Spinal cord (tissue), 10 donors: ENCODE measurements at places on chromosomes 2 and 18. TPM values are rescaled to one million over a fixed set of nuclear protein-coding genes. Genes with fewer than 3 reads are reported as not detected.

GRCh38 chr2:15273452-15273851, 287.7 kb downstream of the NBAS start:
- no peak overlapping the region for H3K27ac ChIP-seq
- no peak overlapping the region for H3K4me3 ChIP-seq
- H3K4me1 ChIP-seq, result no peaks in the 10 kb centered on the region
- no peaks in the 10 kb centered on the region for H3K27me3 ChIP-seq
- no peak for DNase-seq
- peaks cover 3% of the 10 kb centered on the region for H3K36me3 ChIP-seq

GRCh38 chr2:23585273-23586170, 200.5 kb downstream of the KLHL29 start:
- DNase-seq, result no peak
- no peaks in the 10 kb centered on the region for H3K27me3 ChIP-seq
- H3K27ac ChIP-seq, result no peak overlapping the region
- no peaks in the 10 kb centered on the region for H3K36me3 ChIP-seq
- no peak overlapping the region for H3K4me3 ChIP-seq
- peaks cover 61% of the 10 kb centered on the region for H3K4me1 ChIP-seq

TSPYL6 gene
- total RNA-seq, result 0.17 TPM

- H3K36me3 ChIP-seq, result no peaks in the 10 kb centered on the region
- no peak overlapping the region for H3K27ac ChIP-seq
- H3K4me1 ChIP-seq, result peaks cover 6% of the 10 kb centered on the region
- DNase-seq, result no peak
- no peak overlapping the region for H3K4me3 ChIP-seq
Observed at GRCh38 chr2:113906647-113907046, 16.8 kb downstream of the ACTR3 start.

RHBDD1 gene
- 81.3 TPM for total RNA-seq

DNA sequence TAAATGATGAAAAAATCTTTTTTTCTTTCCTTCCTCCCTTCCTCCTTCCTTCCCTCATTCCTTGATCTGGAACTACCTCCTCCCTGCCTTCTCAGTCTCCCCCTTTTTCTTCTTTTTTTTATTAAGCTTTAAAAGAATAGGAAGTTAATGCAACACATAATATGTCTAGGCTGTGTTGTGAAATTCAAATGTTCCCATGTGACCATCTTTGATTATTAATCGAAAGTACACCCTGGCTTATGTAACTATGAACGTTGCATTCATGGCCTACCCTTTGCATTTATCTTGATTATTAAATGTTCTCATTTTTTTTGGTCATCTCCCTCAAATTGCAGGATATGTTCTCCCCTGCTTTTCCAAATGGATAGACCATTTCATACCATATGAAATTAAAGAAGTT, 376.0 kb downstream of the DSEL start:
- H3K4me1 ChIP-seq, result no peaks in the 10 kb centered on the region
- H3K27ac ChIP-seq, result no peak overlapping the region
- no peaks in the 10 kb centered on the region for H3K27me3 ChIP-seq
- no peaks in the 10 kb centered on the region for H3K36me3 ChIP-seq

C2orf66 gene
- 0.28 TPM for total RNA-seq

HOXD8 gene
- total RNA-seq, result 10.5 TPM

GRCh38 chr2:41847744-41848441, 199.9 kb upstream of the PKDCC start:
- DNase-seq, result no peak
- no peak overlapping the region for H3K4me3 ChIP-seq
- no peaks in the 10 kb centered on the region for H3K4me1 ChIP-seq
- no peak overlapping the region for H3K27ac ChIP-seq
- peaks cover 17% of the 10 kb centered on the region for H3K27me3 ChIP-seq

DNA sequence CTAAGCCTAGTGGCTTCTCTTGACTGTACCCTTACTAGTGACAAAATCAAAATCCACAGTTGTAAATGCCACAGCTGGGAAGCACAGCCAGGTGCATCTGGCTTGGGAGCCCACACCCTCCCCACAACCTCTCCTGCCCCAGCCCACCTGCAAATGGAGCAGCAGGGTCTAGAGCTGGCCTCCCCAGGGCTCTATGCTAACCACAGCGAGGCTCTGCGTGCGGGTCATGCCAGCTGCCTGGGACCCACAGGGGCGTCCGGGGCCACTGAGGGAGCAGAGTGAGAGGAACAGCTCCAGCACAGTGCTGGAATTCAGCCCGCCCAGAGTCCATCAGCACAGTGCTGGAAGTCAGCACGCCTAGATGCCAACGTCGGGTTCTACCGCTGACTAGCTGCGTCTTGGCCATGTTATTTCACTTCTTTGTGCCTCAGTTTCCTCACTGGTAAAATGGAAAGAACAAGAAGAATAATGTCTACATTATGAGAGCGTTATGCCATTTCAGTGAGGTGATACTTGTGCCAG, 109.1 kb upstream of the ID2 start:
- H3K4me1 ChIP-seq, result peaks cover 65% of the 10 kb centered on the region
- DNase-seq, result no peak
- no peak overlapping the region for H3K27ac ChIP-seq
- H3K27me3 ChIP-seq, result no peaks in the 10 kb centered on the region
- H3K4me3 ChIP-seq, result no peak overlapping the region

DNA sequence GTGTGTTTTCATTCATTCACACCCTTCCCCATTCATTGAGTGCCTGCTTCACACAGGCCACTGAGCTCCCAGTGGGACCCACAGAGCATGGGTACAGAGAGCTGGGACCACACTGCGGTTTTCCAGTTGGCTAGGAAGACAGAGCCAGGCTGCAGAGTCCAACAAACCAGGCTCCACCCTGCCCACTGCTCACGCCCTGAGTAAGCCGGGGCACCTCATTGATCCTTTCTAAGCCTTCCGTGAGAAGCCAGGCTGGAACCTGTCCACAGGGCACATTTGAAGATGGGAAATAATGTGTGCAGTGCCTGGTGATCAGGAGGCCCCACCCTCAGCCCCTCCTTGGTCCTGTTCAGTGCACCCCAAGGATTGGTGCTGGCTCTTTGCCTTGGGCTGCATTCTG, 13.5 kb downstream of the KCNIP3 start:
- DNase-seq, result no peak
- H3K4me1 ChIP-seq, result peaks cover 83% of the 10 kb centered on the region
- H3K27ac ChIP-seq, result no peak overlapping the region
- peaks cover 13% of the 10 kb centered on the region for H3K36me3 ChIP-seq
- no peak overlapping the region for H3K4me3 ChIP-seq
- no peaks in the 10 kb centered on the region for H3K27me3 ChIP-seq

DNA sequence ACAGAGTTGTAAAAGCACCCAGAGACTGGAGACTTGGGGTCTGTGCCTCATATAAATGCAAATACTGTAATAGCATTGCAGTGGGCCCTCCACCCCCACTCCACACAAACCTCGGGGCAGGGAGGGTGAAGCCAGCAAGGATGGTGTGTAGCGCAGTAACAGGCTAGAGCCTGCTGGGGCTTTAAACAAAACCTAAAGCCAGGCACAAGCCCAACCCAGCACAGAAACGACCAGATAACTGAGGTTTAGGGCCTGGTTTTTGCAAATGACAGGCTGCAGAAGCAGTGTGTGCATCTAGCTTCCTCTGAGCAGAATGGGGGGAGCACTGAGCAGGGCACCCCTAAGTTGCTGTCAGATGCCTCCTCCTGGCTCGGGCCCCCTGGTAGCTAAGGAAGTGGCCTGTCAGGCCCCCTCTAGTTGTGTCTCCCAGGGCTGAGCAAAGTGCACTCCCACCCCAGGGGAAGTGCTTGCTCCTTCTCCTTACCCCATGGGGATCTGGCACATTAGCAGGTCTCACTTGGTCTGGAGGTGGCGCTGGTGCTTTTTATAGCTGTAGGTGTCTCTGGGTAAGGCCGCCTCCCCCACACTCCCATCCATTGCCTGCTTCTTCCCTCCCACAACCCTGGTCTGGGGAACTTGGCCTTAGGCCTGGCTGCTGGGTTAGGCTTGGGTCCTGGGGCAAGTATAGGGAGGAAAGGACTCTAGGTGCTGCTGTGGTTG, 135.1 kb downstream of the CELF4 start:
- DNase-seq, result no peak
- H3K36me3 ChIP-seq, result no peaks in the 10 kb centered on the region
- H3K27me3 ChIP-seq, result no peaks in the 10 kb centered on the region
- no peak overlapping the region for H3K27ac ChIP-seq
- no peak overlapping the region for H3K4me3 ChIP-seq
- peaks cover 10% of the 10 kb centered on the region for H3K4me1 ChIP-seq

DNA sequence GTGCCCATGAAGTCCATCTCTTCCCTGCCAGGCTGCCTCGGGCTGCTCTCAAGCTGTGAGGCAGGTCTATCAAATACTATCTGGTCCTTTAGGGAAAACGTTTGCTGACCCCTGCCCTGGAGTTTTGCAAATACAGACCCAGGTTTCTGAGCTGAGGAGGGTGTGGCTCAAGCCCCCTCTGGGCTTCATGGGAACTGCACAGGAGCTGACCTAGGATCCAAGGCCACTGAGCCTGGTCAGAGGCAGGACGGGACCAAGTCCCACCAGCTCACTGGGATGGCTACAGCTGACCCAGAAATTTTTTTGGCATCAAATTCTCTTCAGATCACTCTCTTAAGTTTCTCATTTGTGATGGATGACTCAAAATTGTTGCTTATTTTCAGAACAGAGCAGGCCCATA, 14.1 kb downstream of the ZNF516 start:
- peaks cover 19% of the 10 kb centered on the region for H3K4me1 ChIP-seq
- no peaks in the 10 kb centered on the region for H3K27me3 ChIP-seq
- H3K4me3 ChIP-seq, result no peak overlapping the region

DNA sequence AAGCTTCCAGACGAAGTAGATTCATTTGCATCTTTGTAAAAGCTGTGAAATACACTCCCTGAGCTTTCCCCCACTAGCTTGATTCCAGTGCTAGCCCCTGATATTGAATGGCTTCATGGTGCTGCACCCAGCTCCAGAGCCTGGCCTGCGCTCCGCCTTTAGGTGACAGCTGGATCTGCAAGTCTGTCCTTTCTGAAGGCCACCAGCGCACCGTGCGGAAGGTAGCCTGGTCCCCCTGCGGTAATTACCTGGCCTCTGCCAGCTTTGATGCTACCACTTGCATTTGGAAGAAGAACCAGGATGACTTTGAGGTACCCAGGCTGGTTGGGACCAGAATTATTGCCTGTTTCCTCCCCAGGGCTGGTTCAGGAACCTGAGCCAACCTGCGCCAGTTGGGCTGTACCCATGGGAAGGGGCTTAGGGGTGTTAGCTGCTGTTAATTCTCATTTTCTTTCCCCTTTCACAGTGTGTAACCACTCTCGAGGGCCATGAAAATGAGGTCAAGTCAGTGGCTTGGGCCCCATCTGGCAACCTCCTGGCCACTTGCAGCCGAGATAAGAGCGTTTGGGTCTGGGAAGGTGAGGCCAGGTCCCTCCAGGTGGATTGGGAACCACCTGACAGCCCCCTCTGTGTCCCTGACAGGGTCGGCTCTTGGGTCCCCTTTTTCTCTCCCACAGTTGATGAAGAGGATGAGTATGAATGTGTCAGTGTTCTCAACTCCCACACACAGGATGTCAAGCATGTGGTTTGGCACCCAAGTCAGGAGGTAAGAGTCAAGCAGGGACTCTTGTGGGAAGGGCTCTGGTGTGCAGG, 1.3 kb downstream of the CIAO1 start:
- H3K4me3 ChIP-seq, result peak overlapping the region; percentile 96
- H3K27me3 ChIP-seq, result no peaks in the 10 kb centered on the region
- DNase-seq, result no peak
- H3K4me1 ChIP-seq, result peaks cover 22% of the 10 kb centered on the region
- no peak overlapping the region for H3K27ac ChIP-seq

DNA sequence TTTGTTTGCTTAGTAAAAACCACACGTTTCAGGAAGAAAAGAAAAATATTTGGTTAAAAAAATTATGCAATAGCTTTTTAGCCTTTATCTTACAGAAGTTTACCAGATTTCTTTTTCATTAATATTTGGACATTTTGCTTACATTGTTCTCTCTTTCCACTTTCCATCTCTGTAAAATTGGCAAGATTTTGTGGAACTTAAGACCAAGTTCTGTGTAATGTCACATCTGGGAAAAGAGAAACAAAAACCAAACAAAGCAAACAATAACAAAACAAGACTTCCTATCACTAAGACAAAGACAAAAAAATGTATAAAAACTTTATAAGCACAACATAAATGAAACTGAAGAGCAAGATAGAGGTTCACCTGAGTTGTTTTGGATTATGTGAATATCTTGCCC, 1392.1 kb upstream of the CELF4 start:
- no peaks in the 10 kb centered on the region for H3K4me1 ChIP-seq
- no peak overlapping the region for H3K27ac ChIP-seq
- H3K4me3 ChIP-seq, result no peak overlapping the region
- no peak for DNase-seq
- no peaks in the 10 kb centered on the region for H3K36me3 ChIP-seq
- no peaks in the 10 kb centered on the region for H3K27me3 ChIP-seq

GRCh38 chr18:74616494-74616893, 18.8 kb downstream of the ZNF407 start:
- H3K27me3 ChIP-seq, result no peaks in the 10 kb centered on the region
- no peaks in the 10 kb centered on the region for H3K4me1 ChIP-seq
- no peak overlapping the region for H3K27ac ChIP-seq
- no peak overlapping the region for H3K4me3 ChIP-seq
- peaks cover 6% of the 10 kb centered on the region for H3K36me3 ChIP-seq
- no peak for DNase-seq
